ENCODE measurements at places on chromosomes 12 and 14.

- DNase-seq: no peak
Measured at GRCh38 chr12:15918066-15918465, 6.9 kb downstream of the DERA start.

DNA sequence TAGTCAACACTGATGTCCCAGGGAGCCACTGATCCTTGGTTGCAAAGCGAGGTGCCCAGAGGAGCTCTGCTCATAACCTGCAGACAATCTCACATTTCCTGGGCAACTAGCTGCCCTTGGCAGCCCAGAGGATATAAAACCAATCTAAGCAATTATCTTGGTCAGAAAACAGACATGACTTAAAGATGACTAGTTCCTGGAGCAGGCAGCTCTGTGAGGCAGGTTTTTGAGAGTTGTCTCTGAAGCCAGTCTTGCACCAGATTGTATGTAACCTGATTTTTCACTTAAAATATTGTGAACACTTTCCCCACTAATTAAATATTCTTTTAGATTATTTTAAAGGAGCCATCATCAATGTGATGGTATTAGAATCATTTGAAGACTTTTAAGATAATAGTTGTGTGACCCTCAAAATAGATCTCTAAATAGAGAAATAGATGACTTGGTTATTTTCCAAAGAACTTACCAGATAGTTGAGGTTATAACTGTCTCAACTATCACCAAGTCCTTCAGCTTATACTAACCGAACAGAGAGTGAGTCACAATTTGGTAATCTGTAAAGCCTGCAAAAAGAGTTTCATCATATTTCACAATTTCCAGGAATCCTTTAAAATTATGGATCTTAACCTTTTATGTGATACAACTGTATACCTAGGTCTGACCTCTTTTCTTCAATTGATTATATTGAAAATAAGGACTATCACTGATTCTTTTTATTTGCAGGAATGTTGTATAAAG lies 75.9 kb downstream of the LIN7A start:
- DNase-seq: peak; percentile 79

GRCh38 chr12:70185301-70185700 lies 57.9 kb upstream of the CNOT2 start:
- DNase-seq: no peak

- DNase-seq: no peak
Measured at GRCh38 chr12:100845095-100845494, 50.5 kb downstream of the ANO4 start.

GRCh38 chr12:4962539-4963486 lies 53.1 kb downstream of the KCNA1 start:
- peak; percentile 1 for DNase-seq

GRCh38 chr14:53004976-53005375 lies 54.1 kb upstream of the FERMT2 start:
- peak; percentile 42 for DNase-seq

DNA sequence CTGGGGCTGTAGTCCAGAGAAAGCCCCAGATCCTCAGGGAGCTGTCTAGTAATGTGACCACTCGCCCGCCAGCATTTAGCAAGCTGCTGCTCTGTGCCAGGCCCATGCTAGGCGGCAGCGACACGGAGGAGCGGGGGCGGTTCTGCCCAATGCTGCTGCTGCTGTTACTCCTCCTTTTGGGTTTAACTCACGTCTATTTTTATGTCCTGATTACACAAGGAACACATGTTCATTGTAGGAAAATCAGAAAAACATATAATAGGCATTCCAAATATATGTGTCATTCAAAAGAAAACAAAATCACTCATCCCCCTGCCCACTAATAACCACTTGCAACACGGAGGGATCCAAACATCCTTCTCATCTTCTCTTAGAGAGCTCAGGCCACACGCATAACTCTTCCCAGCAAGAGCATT lies 30.4 kb downstream of the CCDC92 start:
- DNase-seq: peak; percentile 95

Measured in fibroblast of mammary gland (primary cell).